ENCODE measurements at places on chromosomes 12 and 14.

DNA sequence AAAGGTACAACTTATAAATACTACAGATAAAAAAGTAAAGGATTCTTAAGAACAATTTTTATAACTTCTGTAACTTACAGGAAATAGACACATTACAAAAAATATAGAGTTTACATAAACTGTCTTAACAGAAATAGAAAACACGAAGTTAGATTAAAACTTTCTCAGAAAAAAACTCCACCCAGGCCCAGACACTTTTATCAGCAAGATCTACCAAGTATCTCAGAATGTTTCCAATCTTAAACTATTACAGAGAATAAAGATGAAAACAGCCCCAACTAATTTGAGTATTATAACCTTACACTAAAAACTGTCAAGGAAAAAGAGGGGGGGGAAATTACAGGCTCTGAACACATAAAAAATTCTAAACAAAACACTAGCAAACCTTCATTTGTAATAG, 8.2 kb downstream of the ZFC3H1 start:
- DNase-seq = no peak

DNA sequence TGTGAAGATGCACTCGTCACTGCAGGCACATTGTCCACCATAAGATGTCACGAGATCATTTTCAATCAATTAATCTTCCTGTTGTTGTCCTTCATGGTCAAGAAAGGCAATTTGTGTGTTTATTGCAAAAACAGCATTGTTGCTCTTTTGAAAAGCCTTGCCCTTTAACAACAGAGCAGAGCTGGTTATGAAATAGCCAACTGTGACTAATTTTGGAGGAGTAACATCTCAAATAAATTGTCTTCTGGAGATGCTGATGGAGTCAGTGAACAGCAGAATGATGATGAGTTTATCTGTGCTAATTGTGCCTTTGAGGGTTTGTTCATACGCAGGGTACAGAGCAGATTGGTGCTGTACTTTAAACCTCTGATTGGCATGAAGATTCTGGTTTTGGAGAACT, 88.3 kb upstream of the E2F7 start:
- DNase-seq = no peak

- DNase-seq = no peak
Measured at GRCh38 chr14:38205949-38206665, 1.6 kb upstream of the SSTR1 start.

DNA sequence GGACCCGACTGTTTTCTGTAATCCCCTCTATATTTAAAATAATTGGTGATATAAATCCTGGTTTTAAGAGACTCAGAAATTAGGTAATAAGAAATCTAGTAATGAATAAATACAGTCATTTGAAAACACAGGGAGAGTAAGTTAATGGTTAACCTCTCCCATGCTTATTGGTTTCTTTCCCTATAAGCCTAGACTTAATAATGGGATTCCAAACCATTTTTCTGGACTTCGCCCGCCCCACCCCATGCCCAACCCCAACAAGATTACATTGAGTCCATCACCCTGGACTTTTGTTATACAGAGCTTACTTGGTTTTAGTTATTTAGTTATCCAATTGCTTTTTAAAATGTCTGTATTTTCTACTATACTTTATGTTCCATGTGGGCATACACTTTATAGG, 98.7 kb downstream of the WIF1 start:
- no peak for DNase-seq

GRCh38 chr12:93924367-93924766, 224.0 kb upstream of the PLXNC1 start:
- DNase-seq = no peak

DNA sequence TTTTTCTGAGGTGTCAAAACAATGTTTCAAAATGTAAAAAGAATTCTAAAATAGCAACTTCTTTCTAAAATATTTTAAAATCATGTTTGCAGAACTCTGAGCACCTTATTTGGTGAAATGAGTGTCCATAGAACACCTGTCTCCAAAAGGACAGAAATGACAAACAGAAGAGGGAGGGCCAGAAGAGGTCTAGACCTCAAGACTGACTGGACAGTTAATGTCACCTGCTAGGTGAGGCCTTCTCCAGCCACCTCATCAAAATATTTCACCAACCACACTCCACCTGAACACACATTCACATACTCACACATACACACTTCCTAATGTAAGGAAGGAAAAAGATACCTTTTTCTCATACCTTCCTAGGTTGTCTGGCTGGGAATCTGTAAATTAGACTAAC, 147.8 kb upstream of the PLEKHA5 start:
- DNase-seq = no peak

DNA sequence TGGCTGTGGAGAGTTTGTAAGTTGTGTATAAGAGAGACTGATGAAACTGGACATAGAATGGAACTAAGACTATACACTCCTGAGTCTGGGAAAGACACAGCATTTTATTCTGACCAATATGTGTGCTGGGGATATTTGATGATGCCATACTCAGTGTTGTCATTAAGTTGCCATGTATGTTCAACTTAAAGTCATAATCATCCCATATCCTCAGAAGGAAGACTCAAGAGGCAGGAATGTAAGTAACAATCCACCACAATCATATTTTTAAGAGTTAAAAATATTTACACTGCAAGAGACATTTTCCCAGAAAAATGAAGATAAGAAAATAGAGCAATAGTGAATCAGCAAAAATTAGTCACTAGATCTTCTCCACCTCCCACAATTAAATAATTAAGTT, 120.1 kb downstream of the MDGA2 start:
- DNase-seq = no peak

GRCh38 chr14:72962829-72963312, 36.6 kb downstream of the DCAF4 start:
- no peak for DNase-seq

DNA sequence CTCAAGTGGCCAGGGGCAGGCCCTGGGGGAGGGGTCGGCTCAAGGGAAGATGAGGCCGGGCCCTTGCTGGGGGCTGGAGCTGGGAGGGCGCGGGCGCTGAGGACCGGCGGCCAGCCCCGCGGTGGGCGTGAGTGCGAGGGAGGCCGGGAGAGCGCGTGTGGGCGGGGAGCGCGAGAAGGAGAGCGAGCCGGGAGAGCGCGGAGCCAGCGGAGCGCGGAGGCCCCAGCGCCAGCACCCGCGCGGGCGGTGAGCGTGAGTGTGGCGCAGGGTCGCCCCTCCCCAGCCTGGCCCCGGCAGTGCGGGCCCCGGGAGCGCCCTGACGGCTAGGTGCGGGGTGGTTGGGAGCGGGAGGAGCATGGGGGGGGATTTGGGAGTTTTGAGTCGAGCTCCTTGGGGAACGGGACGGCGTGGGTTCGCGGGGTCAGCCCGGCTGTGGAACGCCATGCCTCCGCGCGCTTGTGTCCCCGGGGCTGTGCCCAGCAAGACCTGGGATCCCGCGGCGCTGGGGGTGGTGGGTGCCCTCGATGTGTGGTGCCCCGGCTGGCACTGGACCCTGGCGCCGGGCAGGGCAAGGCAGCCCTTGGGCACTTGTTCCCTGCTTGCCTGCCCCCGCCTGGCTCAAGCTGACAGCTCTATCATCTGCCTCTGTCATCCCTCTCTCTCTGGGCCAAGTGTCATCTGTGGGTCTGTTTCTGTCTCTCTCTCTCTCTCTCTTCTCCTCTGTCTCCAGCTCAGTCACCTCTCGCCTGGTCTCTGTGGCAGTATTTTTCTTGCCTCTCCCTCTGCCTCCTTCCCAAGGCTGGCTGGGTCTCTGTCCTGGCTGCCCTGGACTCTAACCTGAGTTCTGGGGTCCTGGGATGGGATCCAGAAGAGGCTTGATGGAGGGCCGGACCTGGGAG, at the start of gene LBHD2:
TSS of gene LBHD2 (plus strand) at position 190 of the 899 bp plus-strand sequence. CDS start 1,803 bp downstream, outside the sequence.
- DNase-seq = no peak

DNA sequence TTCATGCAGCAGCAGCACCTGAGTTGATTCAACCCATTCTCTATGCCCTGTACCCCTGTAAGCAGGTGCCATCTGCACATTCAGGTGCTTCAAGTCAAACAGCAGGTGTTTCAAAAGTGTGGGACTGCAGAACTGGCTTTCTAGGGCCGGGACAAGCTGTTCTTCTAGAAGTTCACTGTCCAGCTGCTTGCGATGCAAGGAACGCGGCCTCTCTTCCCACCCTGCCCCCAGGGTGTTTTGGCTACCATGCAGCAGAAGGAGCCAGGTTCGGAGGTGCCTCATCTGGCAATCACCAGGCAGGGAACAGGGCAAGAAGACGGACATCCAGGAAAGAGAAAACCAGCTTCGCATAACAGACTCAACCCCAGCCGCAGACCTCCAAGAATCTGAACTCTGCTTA, 35.2 kb downstream of the TMEM132D start:
- no peak for DNase-seq

DNA sequence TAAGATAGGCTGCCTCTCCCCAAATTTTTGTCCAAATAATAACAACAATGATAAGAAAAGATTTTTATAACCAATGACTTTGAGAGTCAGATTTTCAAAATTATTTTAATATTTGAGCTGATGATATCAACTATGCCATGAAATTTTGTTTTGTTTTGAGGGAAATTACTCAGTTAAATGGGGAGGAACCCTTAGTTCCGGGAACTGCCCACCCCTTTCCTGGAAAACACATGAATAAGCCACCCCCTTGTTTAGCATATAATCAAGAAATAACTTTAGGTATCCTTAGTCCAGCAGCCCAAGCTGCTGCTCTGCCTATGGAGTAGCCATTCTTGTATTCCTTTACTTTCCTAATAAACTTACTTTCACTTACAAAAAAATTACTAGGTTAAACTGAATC, 61.4 kb downstream of the HMGA2 start:
- no peak for DNase-seq

- DNase-seq = no peak
Measured at GRCh38 chr14:56795284-56795622, 15.0 kb downstream of the OTX2 start.

GRCh38 chr14:77219591-77219990, 38.0 kb downstream of the TMEM63C start:
- no peak for DNase-seq

DNA sequence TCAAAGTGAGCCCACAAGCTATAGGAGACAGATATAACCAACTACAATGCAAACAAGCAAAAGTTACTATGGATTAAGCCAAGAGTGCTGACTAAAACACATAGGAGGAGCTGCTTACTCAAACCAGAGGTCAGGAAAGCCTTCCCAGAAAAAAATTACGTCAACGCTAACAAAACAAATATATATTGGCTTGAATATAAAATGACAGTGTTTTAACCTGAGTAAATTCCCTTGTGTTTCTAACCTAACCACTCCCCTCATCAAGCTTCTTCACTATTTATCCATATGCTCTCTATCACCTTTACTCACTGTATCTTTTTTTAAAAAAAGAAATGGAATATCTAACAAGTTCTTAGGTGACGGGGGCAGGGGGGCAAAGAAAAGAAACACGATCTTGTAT, 115.9 kb downstream of the MED13L start:
- DNase-seq = no peak

GRCh38 chr12:24270464-24270863, 321.0 kb upstream of the SOX5 start:
- no peak for DNase-seq

DNA sequence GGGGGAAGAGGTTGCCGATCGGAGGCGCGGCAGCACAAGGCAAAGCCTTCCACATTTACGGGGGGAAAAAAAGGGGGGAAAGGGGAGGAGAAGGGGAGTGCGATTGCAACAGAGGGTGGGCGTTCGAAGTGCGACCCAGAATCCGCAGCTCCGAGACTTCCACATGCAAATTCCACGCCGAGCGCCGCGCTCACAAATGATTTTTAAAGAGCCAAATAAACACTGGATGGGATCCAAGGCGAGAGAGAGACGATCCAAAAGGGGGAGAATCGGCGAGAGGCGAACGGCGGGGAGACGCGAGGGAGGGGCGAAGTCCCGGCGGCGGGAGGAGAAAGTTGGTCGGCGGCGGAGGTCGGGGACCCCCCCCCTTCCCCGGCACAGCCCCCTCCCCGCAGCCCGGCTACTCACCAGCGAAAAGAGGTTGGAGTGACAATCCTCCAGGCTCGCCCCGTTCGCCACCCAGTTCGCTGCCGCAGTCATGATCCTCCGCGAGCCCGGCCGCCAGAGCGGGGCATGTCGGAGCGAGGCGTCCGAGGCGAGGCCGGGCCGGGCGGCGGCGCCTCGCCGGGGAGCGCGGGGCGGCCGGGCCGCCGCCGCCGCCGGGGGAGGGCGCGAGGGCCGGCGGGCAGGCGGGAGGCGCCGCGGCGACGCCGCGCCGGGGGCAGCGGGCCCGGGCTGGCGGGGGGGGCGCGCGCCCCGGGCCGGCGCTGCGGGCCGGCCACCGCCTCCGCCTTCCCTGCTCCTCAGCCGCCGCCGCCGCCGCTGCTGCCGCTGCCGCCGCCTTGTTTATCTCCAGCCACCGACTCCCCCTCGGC, 634 bp downstream of the MED13L start:
- peak; percentile 47 for DNase-seq

DNA sequence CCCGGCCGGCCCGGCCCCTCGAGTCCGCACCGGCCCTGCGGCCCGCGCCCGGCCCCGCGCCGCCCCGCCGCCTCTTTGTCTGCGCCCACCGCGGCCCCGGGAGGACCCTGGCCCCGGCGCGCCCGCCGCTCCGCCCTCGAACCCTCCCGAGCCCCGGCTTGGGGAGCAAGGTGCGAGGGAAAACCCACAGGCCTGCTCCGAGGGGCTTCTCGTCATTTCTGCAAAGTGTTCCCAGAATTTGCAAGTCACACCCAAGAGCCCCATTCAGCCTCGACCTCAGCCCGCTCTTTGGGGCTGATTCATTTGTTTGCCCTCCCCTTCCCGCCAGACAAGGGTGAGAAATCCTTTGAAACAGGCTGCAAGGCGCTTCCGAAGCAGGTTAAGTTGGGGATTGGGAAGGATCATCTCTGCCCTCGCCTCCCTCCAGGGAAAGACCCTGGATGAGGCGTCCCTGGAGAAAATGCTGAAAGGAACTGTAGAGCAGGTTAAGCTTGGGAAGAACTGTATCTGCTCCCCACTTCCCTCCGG, 325 bp upstream of the CLIP1 start:
- DNase-seq = no peak

DNA sequence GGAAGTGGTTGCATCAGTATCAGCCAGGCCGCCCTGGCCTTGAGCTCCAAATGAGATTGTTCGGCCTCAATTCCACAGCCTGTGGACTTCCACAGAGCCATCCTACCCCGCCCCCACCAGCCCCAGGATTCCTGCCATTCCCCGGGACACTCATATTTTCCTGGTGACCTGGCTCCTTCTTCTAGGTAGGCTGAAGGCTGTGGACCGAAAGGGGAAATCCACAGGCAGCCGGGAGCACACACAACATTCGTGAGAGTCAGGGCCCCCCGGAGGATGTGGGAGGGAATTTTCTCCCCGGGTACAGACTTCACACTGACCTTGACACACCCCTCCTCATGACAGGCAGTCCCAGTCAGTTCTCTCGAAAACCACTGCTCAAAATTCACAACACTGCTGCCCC, 39.9 kb downstream of the RIN3 start:
- no peak for DNase-seq

DNA sequence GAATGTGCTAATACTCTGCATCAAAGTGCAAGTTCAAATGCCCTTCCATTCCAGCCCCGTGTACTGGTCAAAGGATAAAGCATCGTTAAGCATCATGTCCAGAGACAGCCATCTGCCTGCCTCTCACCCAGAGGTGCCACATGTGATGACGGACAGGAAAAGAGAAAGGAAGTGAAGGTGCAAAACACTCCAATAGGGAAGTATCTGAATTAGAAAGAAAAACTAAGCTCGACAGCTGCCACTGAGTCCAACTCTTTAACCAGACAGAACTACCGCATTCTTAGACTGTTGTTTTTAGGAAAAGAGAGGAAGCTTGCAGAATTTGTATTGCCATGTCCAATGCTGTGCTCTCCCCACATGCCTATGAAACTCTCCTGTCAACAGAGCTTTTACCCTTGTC, 465.0 kb upstream of the SOX5 start:
- DNase-seq = no peak

GRCh38 chr12:124381456-124382296, 86.8 kb downstream of the RFLNA start:
- DNase-seq = peak; percentile 93

Data from tibial nerve (tissue), 4 donors.